Stimulated activated CD4-positive, alpha-beta T cell treated with anti-CD3 and anti-CD28 coated beads, Interleukin-15, amount 100 ng/mL, for 1 hour (primary cell): ENCODE measurements at places on chromosomes 5 and 9.

GRCh38 chr5:96528826-96529474 is 95.9 kb upstream of the PCSK1 start:
- no peak for DNase-seq

DNA sequence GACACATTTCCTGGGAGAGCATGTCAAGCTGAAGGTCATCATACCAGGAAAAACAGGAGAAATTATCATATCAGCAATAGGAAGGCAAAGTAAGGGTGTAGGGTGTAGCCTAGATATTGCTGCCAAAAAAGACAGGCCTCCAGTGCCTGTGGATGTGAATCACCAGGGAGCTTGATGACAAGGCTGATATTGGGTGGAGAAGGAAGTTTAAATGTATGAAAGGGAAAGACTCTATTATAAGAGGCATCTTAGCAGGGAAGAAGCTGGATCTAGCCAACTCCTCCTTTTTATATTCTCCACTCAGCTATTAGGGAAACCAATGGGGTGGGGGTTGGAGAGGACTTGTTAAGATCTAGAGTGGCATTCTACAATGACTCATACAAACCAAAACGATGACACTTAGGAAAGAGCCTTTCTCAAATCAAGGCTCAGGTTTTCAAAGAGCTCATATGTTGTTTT is 13.4 kb upstream of the TXNDC8 start:
- DNase-seq: no peak

- DNase-seq: no peak
Measured at GRCh38 chr9:121732389-121732788, 81.0 kb downstream of the DAB2IP start.

DNA sequence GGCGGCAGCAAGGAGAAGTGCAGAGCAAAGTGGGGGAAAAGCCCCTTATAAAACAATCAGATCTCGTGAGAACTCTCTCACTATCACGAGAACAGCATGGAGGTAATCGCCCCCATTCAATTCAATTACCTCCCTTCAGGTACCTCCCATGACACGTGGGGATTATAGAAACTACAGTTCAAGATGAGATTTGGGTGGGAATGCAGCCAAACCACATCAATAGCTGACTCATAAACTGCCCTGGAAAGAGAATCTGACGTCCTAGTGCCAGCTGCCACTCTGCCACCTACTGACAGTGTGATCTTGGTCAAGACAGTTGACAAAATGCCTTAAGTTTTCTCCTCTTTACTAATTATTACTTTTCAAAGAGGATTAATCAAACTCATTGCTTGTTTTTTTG is 128.3 kb downstream of the GPBP1 start:
- no peak for DNase-seq

- no peak for DNase-seq
Measured at GRCh38 chr5:160926428-160926827, 74.4 kb upstream of the ATP10B start.

GRCh38 chr9:84271531-84271900 is 69.0 kb downstream of the SLC28A3 start:
- no peak for DNase-seq

GRCh38 chr5:145678255-145678654 is 156.9 kb downstream of the PRELID2 start:
- DNase-seq: no peak

- no peak for DNase-seq
Measured at GRCh38 chr5:10685115-10685521, 75.9 kb downstream of the DAP start.

DNA sequence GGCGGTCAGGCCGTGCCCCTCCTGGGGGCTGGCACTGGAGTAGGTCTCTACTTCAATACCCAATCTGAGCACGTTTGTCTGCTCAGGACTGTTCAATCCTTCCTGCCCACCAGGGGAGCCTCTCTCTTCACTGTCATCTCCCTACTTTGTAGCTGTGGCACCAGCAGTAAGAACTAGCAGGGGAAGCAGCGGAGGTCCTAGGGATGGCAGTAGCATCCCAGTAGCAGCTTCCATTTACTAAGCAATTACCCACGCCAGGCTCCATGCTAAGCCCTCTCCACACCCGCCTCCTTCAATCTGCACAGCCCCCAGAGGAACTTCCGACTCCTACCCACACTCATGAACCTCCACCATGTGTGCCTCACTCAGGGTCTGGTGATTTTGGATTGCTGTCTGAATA is 31.7 kb downstream of the FSTL4 start:
- DNase-seq: no peak

- DNase-seq: no peak
Measured at GRCh38 chr9:127877566-127877998, at the start of gene AK1. AK1 (minus strand) TSS chr9:127877675; CDS start chr9:127874617, 3,058 bp downstream.

- DNase-seq: no peak
Measured at GRCh38 chr5:143791848-143792731, 19.9 kb upstream of the HMHB1 start.

- no peak for DNase-seq
Measured at GRCh38 chr5:80116465-80116864, 81.3 kb downstream of the THBS4 start.

DNA sequence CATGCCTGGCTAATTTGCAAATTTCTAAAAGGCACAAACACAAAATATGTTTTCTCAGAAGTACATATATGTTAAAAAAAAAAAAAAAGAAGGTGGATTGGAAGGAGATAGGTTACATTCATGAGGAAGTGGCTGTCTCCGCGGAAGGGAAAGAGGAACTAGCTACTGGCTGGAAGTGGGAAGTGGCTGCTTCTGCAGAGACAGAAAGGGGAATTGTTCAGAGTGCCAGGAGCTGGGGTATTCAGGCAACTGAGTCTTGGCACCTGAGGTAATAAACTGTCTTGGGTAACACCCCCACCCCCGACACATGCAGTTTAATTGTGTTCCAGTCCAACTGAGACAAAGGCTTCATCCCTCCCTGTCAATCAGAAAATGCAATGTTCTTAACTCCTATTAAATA is 45.6 kb downstream of the S1PR3 start:
- no peak for DNase-seq

GRCh38 chr5:178476972-178477754 is 113.0 kb downstream of the COL23A1 start:
- DNase-seq: no peak

GRCh38 chr9:37624073-37624472 is 26.7 kb upstream of the FRMPD1 start:
- no peak for DNase-seq

GRCh38 chr5:78537821-78538220 is 110.8 kb downstream of the LHFPL2 start:
- DNase-seq: no peak

GRCh38 chr5:178323541-178323865 is 90.9 kb upstream of the PHYKPL start:
- DNase-seq: no peak

GRCh38 chr9:38417003-38417945 is 7.0 kb downstream of the IGFBPL1 start:
- DNase-seq: no peak

- DNase-seq: no peak
Measured at GRCh38 chr5:135036405-135036804, 2.4 kb upstream of the PITX1 start.

GRCh38 chr5:87300176-87300575 is 32.5 kb downstream of the RASA1 start:
- DNase-seq: no peak

- DNase-seq: no peak
Measured at GRCh38 chr5:142313275-142313674, 11.5 kb downstream of the SPRY4 start.

DNA sequence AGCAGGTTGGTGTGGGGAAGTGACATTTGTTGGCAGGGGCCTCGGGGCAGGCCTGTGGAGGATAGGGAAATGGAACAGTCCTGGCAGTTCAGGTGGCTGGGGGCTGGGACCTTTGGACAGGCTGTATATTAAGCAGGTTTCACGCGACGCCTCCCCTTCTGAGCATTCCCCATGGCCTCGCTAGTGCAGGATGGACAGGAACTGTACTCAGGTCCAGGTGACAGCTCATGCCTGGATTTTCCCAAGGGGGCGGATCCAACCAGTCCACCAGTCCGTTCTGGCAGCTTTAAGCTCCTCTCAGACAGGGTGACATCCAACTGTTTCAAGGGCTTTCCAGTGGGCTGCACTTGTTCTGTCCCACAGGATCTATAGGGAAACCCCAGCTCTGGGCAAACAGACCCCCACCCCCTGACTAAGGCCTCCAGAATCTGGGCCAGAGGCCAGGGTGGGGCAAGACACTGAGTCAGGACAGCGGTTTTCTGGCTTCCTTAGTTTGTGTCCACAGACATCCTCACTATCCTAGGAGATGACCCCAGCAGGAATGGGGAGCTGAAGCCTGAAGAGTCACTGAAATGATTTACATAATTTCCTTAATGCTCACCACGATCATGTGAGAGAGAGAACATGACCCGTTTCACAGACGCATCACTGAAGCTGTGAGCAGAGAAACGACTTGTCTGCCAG is 20.9 kb downstream of the CSF2 start:
- no peak for DNase-seq

- no peak for DNase-seq
Measured at GRCh38 chr9:36029765-36030528, 6.8 kb upstream of the RECK start.

GRCh38 chr5:115333164-115333563 is 36.7 kb upstream of the CCDC112 start:
- DNase-seq: no peak

DNA sequence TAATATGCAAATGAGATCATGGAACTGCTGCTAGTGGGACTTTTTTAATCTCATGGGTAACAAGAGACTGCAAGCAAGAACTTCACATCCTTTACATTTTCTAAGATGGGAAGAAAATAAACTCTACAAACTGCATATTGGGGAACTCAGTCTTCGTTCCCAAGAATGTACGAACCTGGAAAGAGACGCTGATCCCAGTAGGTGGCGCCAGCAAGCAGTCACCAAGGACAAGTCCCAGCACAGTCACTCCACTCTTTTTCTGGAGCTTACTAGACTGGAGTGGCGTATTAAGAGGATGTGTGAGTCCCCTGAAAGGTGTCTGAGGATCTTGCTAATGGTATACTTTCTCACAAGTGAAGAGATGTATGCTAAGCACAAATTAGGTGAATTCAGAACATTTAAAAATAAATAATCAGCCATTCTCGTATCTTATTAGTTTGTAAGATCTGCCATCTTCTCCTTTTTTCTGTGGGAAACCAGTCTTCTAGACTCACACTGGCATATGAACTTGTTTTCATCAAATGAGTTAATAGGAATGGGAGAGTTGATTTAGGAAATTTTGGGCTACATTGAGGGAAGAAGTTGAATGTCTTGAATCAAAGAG is 16.0 kb upstream of the PUM3 start:
- DNase-seq: no peak

DNA sequence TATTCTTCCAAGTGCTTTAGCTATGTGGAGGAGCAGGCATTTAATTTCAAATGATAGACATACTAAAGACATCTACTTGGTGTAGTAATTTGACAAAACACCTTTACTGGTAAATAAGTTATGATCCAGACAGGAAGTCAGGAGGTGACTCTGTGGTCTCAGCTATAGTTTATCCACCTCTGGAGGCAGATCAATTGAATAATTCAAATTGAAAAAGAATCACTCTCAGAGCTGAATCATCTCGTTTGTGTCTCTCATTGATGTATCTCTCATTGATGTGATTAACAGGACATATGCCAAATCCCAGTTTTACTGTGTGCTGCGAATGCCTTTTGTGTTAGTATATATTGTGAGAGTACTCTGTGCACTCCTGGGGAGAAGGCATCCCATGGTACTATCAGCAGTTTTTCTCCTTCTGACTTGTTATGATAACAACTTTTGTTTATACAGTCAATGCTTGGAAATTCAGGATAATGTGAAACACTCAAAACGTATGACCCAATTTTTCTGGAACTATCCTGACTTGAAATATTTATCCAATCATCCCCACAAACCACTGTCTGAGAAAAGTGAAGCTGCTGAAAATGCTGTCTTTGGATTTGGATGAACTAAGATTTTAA is 48.5 kb upstream of the DAB2 start:
- DNase-seq: no peak

GRCh38 chr5:73774924-73775323 is 148.9 kb downstream of the ARHGEF28 start:
- DNase-seq: no peak

GRCh38 chr9:132169672-132170392 is 8.0 kb downstream of the NTNG2 start:
- DNase-seq: peak; percentile 49

GRCh38 chr5:169652057-169652456 is 15.0 kb downstream of the DOCK2 start:
- no peak for DNase-seq

DNA sequence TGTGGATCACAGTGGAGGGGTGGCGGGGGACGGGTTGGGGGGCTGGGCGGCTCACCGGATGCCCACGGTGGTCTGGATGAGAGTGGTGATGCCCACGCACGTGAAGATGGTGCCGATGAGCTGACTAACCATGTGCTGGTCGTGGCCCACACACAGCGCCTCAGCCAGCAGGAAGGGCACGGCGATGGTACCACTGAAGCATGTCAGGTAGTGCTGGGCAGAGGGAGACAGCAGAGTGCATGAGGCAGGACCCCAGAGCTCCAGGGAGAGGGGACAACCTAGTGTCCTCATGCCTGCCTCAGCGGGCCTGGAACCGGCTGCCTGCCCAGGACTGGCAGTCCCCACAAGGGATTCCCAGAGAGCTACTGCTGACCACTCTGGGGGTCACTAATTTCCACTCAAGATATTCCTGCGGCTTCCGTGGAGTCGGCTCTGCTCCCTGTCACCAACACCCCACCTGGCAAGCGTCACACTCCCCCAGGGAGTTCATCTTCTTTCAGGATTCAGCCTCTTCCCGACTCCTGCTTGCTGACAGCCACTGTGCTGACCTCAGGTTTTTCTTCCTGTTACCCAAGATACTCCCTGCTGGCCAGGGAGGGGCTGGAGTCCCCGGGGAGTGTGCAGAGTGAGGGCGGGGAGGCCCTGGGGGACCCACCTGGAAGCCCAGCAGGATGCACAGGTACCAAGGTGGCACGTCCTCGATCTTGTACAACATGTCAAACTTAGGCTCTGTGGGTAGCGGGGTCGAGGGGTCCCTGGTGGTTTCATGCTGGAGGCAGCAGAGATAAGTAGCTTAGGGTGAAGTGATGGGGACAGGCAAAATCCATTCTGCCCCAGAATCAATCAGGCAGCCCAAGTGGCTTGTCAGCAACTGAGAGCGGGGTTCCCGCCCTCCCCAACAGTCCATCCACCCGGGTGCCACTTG is 998 bp downstream of the SLC23A1 start:
- DNase-seq: no peak

GRCh38 chr9:135886147-135886981 is 21.0 kb downstream of the CAMSAP1 start:
- no peak for DNase-seq

DNA sequence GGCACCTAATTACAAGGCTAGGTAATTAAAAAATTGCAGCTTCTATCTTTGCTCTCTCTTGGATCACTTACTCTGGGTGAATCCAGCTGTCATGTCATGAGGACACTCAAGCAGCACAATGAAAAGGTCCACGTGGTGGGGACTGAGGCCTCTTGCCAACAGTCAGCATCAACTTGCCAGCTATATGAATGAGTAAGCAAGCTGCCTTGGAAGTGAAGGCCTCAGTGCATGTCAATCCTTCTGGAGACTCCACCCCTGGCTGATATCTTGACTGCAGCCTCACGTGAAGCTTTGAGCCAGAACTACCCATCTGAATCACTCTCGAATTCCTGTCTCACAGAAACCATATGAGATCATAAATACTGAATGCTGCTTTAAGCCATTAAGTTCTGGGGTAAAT is 140.5 kb downstream of the SNX18 start:
- no peak for DNase-seq
